ENCODE measurements at places on chromosomes 7 and 10. TPM values are rescaled to one million over a fixed set of nuclear protein-coding genes. Genes with fewer than 3 reads are reported as not detected.

DNA sequence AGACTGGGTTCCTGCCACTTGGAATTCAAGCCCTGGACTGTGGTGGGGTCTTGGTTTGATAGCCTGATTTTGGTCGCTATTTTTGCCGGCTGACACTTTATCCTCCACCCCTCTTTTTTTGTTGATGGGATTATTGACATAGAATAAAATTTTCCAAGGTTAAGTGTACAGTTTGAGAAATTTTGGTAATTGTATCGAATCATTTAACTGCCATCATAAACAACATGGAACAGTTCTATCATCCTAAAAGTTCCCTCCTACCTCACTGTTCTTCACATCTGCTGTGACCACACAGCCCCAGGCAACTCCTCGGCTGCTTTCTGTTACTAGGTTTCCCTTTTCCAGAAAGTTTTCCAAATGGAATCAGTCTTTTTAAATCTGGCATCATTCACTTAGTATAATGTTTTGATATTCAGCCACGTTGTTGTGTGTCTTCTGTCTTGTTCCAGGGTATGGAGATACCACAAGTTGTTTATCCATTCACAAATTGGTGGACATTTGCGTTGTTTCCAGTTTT lies 50.6 kb upstream of the STEAP1B start:
- no peak overlapping the region for H3K4me3 ChIP-seq
- peaks cover 72% of the 10 kb centered on the region for H3K27me3 ChIP-seq
- peaks cover 2% of the 10 kb centered on the region for H3K4me1 ChIP-seq
- DNase-seq, result no peak
- H3K27ac ChIP-seq, result no peak overlapping the region
- no peaks in the 10 kb centered on the region for H3K36me3 ChIP-seq

DNA sequence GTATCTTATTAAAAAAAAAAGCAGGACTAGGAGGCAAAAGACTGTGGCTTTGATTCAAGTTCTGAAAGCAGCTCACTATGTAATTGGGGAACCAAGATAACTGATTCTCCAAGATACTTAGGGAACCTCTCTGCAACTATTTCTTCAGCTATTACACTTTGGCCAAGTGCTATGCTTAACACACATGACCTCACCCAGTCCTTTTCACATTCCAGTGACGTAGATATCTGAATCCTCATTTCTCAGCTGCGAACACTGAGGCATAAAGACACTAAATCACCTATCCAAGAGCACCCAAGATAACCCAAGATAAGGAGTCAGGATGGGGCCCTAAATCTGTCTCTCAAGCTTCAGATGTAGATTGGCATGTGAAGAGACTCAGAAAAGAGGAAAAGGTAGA lies 133.6 kb downstream of the GLI3 start:
- no peak for DNase-seq
- no peaks in the 10 kb centered on the region for H3K36me3 ChIP-seq
- no peak overlapping the region for H3K4me3 ChIP-seq
- H3K27ac ChIP-seq, result no peak overlapping the region
- H3K4me1 ChIP-seq, result peaks cover 48% of the 10 kb centered on the region
- no peaks in the 10 kb centered on the region for H3K27me3 ChIP-seq

- DNase-seq, result no peak
- no peak overlapping the region for H3K4me3 ChIP-seq
- H3K4me1 ChIP-seq, result peaks cover 59% of the 10 kb centered on the region
- H3K27me3 ChIP-seq, result no peaks in the 10 kb centered on the region
Measured at GRCh38 chr10:69973678-69974077, 79.0 kb upstream of the MACROH2A2 start.

DNA sequence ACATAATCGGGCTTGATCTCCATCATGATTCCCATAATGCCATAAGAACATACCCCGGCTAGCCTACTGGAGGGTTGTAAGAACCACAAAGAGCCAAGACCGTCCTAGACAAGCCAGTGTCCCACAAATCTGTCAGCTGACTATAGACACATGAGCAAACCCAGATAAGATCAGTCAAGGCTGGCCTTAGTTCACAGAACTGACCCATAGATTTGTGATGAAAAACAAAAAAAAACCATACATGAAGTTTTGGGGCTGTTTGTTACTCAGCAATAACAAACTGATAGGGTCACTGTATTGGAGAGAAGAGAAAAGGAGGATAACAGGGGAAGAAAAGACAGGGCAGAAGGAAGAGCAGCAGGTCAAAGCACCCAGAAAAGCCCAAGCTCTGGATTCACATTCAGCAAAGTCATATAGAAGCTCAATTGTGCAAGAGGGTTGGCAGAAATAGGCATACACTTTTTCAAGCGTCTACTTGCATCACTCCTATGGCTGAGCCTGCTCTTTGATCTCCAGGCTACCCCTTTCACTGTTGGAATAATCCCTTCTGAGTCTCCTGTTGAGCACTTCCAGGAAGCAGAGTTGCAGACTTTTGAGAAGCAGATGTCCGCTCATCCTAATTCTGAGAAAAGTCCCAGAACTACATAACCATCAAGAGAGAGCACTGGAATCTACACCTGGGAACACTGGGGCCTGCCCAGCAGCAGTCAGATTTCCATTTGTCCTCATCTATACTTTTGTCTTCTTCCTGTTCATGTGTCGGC lies 122.0 kb upstream of the HABP2 start:
- H3K4me1 ChIP-seq, result no peaks in the 10 kb centered on the region
- H3K36me3 ChIP-seq, result no peaks in the 10 kb centered on the region
- DNase-seq, result no peak
- no peak overlapping the region for H3K4me3 ChIP-seq
- peaks cover 22% of the 10 kb centered on the region for H3K27me3 ChIP-seq

- no peak overlapping the region for H3K27ac ChIP-seq
- H3K4me3 ChIP-seq, result no peak overlapping the region
- H3K4me1 ChIP-seq, result peaks cover 4% of the 10 kb centered on the region
- H3K27me3 ChIP-seq, result no peaks in the 10 kb centered on the region
- H3K36me3 ChIP-seq, result no peaks in the 10 kb centered on the region
Measured at GRCh38 chr7:87959336-87959735, 25.3 kb downstream of the ADAM22 start.

AKR1C8 gene
- total RNA-seq, result 0.48 TPM

PRKG1 gene
- 0.17 TPM for total RNA-seq
